ENCODE measurements at places on chromosomes 13 and 19.

GRCh38 chr13:24361113-24361512 lies 51.7 kb downstream of the C1QTNF9 start:
- DNase-seq = no peak

- DNase-seq = peak; percentile 42
These were observed 28.0 kb upstream of the WASF3 start for GRCh38 chr13:26529441-26529840.

GRCh38 chr19:46404753-46405468 lies 8.5 kb downstream of the CCDC8 start:
- DNase-seq = no peak

DNA sequence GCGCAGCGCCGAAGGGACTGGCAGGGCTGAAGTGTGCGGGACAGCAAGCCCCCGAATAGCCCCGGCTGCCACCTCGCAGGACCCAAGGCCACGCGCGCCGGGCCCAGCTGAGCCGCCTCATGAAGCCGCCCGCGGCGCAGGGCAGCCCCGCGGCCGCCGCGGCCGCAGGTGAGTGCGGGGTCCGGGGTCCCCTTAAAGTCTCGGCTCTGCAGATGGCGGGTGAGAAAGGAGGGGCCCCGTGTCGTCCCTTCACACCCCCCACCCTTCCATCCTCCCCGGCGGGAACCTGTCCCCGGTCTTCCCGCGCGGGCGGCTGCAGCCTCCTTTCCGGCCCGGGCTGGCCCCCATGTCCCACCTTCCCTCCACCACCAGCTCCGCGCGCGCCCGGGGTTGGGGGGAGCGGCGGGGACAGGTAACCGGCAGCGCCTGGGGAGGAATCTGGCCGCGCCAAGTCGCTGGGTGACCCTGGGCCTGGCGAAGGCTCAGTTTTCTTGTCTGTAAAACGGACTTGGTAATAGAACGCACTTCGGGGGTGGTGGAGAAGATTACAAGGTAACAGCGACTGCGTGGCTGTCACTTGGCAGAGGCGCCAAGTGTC lies 338 bp downstream of the RGCC start:
- DNase-seq = peak; percentile 57

DNA sequence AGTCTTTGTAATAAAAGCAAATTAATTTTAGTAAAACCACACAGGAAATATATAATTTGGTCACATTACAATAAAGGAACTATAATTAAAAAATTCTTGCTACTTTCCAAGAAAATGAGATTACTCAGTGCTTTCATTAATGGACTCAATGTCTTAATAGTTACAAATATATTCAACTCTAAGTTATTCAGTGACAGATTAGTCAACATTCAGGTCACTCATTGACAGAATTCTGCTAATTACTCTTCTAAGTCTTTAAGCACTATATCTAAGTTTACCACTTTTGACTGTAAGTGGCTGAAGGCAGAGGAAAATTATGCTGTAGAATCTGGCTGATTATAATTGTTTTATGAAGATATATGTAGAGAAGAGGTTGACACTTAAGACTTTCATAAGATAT lies 1365.0 kb downstream of the EFNB2 start:
- DNase-seq = no peak

DNA sequence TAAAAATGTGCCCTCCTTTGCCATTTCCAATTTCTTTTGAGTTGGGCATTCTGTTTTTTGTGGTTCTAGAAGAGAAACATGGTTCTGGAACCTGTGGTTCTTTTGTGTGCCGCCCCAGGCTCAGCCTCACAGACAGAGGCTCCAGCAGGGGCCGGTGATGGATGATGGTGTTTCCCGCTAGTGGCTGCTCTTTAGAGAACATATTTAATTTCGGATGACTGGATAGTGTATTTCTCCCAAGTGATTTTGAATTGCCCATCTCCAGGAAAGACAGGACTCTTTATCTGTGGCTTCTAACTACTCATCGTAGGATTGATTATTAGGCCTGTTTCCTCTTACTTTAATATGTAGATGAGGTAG lies 75.2 kb downstream of the KL start:
- DNase-seq = no peak

DNA sequence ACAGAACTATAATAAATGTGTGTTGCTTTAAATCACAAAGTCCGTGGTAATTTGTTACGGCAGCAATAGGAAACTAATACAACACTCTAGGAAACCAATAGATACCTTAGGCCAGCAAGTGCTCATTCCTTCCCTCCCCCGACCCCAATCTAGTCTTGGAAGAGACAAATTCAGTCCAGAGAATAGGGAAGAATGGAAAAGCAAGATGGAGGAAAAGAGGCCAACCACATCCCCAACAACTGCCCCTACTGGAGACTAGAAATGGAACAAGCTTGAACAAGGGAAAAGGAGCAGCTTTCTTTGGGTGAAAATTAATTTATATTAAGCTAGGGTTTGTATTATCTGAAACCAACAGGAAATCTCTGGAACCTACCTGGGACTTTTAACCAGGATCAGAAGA lies 54.4 kb downstream of the DIAPH3 start:
- no peak for DNase-seq

- DNase-seq = no peak
These were observed 27.7 kb downstream of the THSD1 start for GRCh38 chr13:52378312-52378711.

DNA sequence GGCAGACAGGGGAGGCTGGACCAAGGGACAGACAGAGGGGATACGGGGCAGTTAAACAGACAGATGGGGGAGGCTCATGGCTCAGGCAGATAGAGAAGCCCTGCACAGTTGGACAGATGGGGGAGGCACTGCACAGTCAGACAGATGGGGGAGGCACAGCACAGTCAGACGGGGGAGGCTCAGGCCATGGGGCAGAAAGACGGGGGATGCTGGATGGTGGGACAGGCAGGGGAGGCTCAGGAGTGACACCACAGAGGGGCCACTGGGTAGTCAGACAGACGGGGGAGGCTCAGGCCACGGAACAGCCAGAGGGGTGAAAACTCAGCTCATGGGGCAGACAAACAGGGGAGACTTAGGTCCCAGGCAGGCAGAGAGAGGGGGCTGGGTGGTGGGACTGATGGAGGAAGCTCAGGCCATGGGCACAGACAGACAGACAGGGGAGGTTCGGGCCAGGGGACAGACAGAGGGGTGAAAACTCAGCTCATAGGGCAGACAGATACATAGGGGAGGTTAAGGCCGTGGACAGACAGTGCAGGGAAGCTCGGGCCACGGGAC lies 886 bp downstream of the MFSD12 start:
- DNase-seq = peak; percentile 36

GRCh38 chr13:75740031-75740430 lies 103.9 kb downstream of the LMO7 start:
- DNase-seq = no peak

DNA sequence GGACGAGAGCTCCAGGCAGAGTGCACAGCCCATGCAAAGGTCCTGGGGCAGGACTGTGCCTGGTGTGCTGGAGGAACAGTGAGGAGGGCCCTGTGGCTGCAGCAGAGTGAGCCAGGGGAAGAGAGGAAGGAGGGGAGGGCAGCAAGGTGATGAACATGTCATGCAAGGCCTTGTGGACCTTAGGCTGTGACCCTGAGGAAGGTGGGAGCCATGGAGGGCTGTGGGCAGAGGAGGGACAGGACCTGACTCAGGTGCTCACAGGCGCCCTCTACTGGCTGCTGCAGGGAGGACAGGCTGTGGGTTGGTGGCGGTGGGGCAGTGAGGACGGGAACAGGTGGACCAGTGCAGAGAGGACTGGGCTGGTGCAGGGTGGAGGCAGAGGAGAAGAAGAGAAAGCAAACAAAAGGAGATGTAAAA lies 170.3 kb downstream of the PTPRS start:
- peak; percentile 87 for DNase-seq

GRCh38 chr19:44576843-44577565 lies 36.4 kb upstream of the IGSF23 start:
- DNase-seq = peak; percentile 38

DNA sequence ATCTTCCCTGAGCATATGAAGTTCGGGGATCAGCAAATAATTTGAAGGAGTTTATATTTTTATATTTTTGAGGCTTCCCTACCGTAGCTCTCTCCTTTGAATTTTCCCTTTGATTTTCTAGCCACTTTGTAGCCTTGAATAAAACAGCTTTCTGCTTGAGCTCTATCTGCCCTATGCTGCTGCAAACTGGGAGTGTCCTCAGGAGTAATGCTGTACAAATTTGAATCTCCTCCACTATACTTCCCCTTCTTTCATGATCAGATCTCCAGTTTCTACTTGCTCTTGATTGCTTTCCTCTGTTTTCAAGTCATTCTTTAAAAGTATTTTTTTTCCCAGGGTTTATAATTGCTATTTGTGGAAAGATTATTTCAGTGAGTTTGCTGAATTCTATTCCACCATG lies 14.6 kb downstream of the PDS5B start:
- no peak for DNase-seq

GRCh38 chr13:66341635-66342377 lies 888.3 kb downstream of the PCDH9 start:
- no peak for DNase-seq

DNA sequence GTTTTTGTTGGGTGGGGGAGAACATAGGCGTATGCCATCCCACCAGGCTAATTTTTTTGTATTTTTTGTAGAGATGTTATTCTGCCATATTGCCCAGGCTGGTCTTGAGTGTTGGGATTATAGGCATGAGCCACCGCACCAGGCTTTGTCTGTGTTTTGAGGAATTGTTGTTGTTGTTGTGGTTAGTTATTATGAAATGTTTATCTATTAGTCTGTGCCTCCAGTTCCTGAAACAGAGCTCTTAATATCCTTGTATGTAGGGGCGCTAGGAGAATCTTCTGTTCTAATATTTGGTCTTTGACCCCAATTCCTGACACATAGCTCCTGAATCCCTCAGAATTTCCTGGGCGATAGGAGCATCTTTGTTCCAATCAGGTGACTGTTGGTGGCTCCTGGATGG lies 5.6 kb upstream of the LATS2 start:
- no peak for DNase-seq

GRCh38 chr19:47471733-47472457 lies at the start of gene SLC8A2:
SLC8A2 (minus strand) TSS chr19:47471893; CDS start chr19:47466403, 5,490 bp downstream.
- DNase-seq = peak; percentile 61

GRCh38 chr13:33286128-33286527 lies 573 bp upstream of the STARD13 start:
- no peak for DNase-seq

DNA sequence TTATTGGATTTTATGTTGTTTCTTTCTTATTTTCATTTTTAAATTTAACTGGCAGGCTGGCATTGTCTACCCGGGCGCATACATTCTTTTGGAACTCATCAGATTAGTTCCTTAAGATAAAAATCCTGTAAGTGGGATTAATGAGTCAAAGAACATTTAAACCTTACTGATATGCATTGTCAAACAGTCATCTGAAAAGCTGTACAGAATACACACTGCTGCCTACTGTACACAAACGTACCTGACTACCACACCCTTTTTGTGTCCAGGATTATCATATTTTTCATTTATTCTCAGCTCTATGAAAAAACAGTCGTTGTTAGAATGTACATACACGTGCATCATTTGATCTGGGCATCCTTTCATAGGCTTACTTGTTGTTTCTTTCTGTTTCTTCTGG lies 358.3 kb downstream of the EFNB2 start:
- DNase-seq = no peak

GRCh38 chr19:18340190-18340989 lies at the start of gene PGPEP1:
PGPEP1 (plus strand) TSS chr19:18340598; CDS start chr19:18340682, 84 bp downstream.
- DNase-seq = peak; percentile 81

GRCh38 chr19:2171349-2172145 lies 7.8 kb downstream of the DOT1L start:
- peak; percentile 90 for DNase-seq

GRCh38 chr19:44894052-44894400 lies 3.0 kb downstream of the TOMM40 start:
- DNase-seq = no peak

DNA sequence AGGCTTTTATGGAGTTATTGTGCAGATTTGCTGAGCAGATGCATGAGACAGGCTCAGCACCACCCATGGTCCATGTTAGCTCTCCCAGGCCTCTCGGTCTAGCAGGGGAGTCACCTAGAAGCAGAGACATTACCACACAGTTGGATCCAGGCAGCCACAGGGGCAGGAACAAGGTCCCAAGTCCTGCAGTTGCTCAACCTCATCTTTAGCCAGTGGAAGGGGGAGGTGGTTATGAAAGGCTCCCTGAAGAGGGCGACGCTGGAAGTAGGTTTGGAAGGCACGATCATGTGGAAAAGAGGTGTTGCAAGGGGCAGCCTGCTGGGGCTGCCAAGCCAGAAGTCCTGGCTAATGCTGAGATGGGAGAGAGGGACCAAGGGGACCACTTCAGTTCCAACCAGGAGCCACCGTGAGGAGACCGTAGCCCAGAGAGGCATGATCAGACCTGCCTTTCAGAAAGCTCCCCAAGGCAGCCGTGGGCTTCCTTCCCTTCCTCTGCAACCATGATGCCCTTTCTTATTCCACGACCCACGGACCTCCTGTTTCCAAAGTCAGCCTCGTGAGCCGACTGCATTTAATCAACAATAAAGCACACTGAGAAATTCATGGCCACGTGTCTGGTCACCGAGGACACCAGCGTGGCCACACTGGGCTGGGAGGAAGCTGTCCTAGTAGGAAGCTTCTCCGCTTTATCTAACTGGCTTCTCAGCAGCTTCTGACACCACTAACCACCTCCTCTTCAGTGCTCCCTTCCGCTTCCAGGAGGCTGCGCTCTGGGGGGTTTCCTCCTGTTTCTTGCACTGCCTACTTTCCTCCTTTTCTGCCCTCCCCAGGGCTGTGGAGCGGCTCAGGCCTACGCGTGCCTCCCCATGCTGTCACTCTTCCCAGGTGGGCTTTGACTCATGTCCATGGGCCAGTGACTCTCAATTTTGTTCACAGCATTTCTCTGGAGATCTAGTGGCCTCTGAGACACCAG lies 2.6 kb downstream of the AP1M1 start:
- DNase-seq = peak; percentile 40

All from stimulated activated CD8-positive, alpha-beta memory T cell treated with anti-CD3 and anti-CD28 coated beads, Interleukin-4, amount 100 ng/mL, for 48 hours (primary cell).